Hepatocyte (in vitro differentiated cells): ENCODE measurements at places on chromosomes 13 and 19.

GRCh38 chr19:50803633-50804419 is 13.6 kb downstream of the ACP4 start:
- peak; percentile 53 for DNase-seq

GRCh38 chr13:107730813-107731212 is 484.5 kb downstream of the LIG4 start:
- DNase-seq, result no peak

DNA sequence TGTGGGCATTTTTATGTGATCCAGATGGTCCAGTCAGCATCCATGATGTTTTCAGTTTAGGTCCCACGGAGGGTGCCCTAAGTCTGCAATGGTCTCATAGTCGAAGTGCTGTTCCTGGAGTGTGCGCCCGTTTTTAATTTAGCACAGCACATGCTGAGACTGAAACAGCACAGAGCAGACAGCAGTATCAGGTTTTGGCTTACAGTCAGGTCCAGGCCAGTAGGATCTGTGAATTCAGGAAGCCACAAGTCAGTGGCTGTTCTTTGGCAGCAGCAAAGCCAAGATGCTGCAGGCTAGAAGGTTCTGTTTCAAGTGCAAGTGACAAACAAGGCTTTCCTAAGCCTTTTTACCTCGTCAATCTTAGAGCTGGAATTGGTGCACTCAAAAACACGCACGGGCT is 18.3 kb downstream of the FBXO27 start:
- DNase-seq, result no peak

DNA sequence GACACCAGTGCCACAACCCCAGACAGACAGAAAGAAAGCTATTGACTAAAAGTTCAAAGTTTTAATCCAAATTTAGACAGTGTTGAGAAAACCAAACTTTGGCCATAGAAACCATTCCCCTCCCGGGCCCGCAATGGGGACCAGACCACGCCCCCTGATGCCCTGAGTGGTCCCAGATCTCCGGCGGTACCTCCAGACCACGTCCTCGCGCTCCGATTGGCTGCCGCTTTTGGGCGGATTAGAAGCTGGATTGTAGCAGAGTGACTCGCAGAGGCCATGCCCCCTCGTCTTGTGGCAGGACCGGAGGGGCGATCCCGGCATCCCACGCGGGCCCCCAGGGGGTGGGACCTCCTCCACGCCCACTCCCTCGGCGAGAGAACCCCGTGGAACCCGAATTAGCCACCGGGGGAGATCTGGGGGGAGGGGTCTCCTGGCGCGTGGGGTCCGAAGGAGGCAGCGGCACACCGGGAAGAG is 797 bp upstream of the HSD17B14 start:
- DNase-seq, result peak; percentile 92

- DNase-seq, result no peak
These were observed 27.3 kb upstream of the SLC7A10 start for GRCh38 chr19:33252971-33253370.

- DNase-seq, result no peak
These were observed 2.7 kb upstream of the DLL3 start for GRCh38 chr19:39496063-39496462.

DNA sequence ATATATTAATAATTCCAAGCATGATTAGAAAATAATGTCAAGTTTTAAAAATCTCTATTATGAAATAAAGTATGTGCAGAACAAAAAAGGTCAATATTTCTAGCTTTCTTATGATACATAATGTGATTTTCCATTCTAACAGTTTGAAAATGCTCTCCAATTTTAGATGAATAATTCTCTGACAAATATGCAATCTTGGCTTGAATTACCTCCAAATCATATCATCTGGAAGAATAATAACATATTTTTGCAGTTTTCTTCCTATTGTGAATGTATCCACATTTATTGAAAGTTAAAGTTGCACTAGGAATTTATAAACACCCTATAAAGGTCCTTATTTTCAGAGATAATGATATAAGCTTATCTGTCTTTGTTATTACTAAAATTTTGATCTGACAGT is 548.5 kb upstream of the SLC10A2 start:
- DNase-seq, result no peak

DNA sequence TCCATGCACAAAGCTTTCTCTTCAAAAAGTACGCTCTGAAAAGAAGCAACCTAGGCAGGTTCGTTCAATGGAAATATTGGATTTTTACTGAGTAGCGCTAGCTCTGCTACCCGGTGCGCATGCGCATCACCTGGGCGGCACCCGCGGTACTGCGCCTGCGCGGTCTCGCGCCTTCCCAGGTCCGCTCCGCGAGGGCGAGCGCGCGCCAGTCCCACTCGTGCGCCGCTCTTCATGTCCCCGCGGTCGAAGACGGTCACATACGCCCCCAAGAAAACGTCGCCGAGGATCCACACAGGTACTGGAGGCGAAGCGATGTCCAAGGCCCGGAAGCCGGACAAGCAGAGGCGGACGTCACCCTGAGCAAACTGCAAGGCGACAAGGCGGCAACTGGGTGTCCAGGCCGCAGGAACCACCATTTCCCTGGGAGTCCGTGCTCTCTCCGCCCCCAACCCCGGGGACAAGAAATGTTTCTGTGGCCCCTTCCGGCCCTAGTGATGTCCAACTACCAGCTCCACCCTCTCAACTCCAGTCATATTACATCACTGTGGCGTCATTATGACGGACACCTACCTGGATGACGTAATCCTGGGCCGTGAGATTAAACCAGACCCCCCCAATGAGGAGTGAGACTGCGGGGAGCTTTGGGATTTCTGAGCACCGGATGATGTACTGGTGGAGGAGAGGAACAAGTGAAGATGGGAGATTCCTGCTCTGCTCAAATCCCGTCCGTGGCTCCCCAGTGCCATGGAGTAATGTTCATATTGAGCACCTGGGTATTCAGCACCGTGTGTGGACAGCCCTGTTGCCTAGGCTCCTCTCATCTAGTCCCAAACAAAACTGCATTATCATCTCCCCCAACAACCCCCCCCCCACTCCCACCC is 4.8 kb upstream of the KCNC3 start:
- peak; percentile 91 for DNase-seq

GRCh38 chr19:11848200-11848593 is 329 bp upstream of the ZNF439 start:
- DNase-seq, result no peak

DNA sequence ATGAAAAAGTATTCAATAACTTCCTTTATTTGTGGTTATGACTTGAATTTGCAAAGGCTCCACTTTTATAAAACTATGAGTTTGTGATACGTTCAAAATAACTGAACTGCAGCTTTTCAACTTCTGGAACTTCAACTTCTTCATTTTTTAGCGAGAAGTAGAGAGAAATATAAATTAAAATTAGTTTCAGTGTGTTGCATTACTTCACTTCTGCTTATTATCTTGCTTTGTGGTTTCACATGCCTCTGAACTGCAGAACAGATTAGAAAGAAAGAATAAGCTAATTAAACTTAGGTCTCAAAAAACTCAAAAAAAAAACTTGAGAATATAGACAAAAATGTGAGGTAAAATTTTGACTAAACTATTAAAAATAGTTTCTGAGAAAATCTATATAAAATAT is 1073.4 kb downstream of the PCDH17 start:
- DNase-seq, result no peak

DNA sequence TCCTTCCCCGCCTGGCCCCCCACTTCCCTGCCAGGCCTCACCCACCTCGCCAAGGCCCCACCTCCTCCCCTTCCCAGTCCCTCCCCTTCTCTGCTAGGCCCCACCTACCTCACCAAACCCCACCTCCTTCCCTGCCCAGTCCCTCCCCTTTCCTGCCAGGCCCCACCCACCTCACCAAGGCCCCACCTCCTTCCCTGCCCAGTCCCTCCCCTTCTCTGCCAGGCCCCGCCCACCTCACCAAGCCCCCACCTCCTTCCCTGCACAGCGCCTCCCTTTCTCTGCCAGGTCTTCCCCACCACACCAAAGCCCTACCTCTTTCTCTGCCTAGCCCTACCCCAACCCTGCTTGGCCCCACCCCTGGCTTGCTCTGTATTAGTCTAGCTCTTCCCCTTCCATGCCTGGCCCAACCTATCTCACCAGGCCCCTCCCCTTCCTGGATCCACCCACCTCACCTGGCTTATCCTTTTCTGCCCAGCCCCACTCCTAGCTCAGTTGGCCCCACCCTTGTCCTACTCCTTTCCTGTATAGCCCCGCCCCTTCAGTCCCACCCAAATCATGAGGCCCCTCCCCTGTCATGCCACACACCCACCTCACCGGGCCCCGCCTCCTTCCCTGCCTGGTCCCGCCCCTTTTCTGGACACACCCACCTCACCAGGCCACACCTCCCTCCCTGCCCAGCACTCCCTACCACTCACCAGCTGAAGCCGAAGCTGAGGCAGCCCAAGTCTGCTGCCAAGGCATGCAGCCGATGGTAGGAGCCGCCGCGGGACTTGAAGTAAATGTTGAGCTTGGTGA is 16.2 kb downstream of the CERS1 start:
- DNase-seq, result no peak

DNA sequence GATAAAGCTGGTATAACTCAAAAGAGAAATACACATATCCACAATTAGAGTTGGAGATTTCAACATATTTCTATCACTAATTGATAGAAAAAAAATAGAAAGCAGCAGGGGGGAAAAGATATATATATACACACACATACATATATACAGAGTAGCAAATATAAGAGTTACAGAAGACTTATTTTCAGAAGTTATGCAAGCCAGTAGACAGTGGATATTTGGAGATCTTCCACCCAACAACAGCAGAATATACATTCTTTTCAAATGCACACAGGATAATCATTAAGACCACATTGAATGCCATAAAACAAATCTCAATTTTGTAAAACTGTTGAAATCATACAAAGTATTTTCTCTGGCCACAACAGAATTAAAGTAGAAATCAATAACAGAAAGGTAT is 192.8 kb downstream of the LACC1 start:
- no peak for DNase-seq

DNA sequence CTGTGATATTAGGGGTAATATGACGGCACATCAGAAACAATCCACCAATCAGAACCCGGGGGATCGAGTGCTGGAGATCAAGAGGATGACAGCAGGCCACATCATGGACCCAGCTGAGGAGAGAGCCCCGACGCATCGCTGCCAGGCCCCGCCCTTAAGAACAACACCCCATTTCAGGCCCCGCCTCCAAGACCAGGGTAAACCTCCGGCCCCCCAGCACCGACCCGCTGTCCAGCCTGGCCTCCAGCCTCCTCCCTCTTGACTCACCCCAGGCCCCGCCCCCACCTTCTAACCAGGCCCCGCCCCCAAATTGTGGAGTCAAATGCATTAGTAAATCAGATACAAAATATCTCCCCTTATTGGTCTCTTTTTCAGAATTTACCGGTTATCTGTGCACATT is 4.7 kb upstream of the ZNF611 start:
- DNase-seq, result no peak

DNA sequence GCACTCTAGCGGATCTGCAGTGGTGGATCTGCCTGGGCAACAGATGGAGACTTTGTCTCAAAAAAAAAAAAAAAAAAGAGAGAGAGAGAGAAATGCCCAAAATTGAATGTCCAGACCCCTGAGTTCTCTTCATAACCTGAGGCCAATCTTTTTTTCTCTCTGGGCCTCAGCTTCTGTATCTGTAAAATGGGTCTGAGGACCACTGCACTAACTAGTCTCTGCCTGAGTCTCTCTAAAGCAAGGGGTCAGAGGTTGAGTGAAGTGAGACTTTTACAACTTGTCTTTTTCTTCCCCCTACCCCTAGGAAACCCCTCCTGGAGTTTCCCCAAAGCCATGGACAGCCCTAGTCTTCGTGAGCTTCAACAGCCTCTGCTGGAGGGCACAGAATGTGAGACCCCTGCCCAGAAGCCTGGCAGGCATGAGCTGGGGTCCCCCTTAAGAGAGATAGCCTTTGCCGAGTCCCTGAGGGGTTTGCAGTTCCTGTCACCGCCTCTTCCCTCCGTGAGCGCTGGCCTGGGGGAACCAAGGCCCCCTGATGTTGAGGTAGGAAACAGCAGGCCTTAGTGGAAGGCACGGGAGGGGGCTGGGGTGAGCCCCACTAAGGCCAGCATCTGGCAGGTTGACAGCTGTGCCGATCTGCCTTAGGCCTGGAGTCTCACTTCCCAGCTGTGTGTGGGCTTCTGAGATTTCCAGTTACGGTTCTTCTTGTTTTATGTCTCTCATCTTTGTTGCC is 1.8 kb downstream of the TMEM91 start:
- peak; percentile 56 for DNase-seq

- no peak for DNase-seq
These were observed 15.4 kb upstream of the MATK start for GRCh38 chr19:3801412-3802096.

DNA sequence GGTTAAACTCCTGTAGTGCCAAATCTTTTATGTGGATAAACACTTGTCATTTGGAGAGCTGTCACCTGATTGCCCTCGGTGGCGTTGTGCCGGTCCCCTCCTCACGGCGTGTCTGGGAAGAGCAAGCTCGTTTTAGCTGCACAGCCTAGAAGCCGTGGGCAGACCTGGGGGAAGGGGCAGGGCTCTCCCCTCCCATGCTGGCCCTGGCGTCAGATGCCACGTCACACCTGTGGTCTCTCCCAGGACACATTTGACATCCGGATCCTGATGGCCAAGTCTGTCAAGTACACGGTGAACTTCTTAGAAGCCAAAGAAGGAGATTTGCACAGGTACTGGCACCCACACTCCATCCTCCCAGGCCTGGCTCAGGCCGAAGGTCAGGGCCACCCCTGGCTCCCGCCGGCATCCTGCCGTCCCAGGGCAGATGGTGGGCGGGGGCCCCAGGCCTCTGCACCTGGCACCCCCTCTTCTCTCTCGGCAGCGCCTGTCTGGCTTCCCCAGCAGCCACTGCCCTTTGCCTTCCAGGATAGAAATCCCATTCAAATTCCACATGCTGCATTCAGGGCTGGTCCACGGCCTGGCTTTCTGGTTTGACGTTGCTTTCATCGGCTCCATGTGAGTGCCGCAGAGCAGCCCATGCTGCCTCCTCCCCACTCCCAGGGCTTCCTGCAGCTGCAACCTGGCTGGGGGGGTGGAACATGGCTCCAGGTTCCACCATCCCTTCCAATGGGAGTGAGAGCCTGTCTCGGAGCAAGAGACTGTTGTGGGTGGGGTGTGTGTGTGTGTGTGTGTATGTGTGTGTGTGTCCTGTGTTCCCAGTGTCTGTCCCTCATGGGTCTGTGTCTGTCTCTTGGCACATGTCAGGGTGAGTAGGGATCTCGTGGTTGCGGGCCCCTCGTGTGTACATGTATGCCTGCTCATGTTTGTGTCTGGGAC is 8.8 kb downstream of the YIPF2 start:
- DNase-seq, result no peak

DNA sequence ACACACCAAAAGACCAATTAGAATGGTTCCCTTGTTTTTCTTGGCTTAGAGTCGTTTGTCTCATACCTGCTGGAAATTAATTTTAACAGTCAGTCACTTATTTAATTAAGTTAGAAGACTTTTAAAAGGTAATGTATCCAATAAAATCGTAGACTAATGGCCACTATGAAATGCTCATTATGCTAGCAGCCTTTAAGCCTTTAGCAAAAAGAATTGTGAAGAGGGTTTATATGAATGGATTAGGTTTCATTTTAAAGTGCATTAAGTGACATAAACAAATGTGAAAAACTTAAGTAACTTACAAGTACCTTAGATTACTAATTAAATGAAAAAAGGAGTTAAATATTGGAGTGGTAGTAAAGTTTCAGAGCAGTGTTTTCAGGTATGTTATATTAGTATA is 139.6 kb downstream of the RXFP2 start:
- DNase-seq, result no peak

- no peak for DNase-seq
These were observed 1.8 kb downstream of the FBN3 start for GRCh38 chr19:8147582-8147978.
